Tibial artery (tissue), 4 donors: ENCODE measurements at places on chromosomes 1 and 21.
A peak's percentile ranks its signal among the peaks of the same experiment; 100 is the strongest.

DNA sequence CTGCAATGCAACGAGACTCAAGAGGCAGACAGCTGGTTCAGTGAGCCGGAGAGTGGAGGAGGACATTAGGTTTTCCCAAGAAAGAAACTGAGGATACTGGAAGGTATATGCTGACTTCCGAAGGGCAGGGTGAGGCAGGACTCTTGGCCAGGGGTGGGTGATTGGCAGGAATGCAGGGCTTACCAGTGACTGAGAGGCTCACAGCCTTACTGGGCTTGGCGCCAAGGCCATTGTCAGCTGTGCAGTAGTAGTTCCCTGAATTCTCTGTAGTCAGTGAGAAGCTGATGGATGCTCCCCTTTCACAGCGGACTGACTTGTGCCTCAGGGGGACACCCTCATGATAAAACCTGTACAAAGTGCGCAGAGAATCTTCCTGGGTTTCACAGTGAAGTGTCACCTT, 9.6 kb downstream of the FCRL5 start:
- H3K4me1 ChIP-seq: no peaks in the 10 kb centered on the region
- no peak overlapping the region for H3K4me3 ChIP-seq
- H3K36me3 ChIP-seq: no peaks in the 10 kb centered on the region
- H3K27ac ChIP-seq: no peak overlapping the region
- no peak for DNase-seq

DNA sequence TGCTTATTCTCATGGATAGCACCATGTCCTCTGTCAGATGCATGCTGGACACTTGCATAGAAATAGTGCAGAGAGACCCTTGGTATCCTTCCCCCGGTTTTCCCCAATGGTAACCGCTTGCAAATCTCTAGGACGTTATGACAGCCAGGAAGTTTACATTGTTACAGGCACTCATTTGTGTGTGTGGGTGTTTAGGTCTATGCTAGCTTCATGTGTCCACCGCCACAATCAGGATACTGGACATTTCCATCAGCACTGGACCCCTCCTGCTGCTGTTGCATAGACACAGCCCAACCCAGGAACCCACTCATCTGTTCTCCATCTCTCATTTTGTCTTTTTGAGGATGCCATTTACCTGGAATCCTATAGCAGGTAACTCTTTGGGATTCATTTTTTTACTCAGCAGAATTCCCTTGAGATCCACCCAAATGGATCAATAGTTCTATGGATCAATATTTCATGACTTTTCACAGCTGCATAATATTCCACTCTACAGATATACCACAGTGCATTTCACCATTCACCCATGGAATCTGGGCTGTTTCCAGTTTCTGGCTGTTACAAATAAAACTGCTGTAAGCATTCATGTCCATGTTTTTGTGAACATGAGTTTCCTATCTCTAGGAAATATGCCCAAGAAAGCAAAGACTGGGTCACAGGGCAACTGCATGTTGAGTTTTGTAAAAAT, 6.6 kb upstream of the WNT9A start:
- no peaks in the 10 kb centered on the region for H3K4me1 ChIP-seq
- no peaks in the 10 kb centered on the region for H3K27me3 ChIP-seq
- H3K4me3 ChIP-seq: no peak overlapping the region
- H3K36me3 ChIP-seq: no peaks in the 10 kb centered on the region
- no peak overlapping the region for H3K27ac ChIP-seq

DNA sequence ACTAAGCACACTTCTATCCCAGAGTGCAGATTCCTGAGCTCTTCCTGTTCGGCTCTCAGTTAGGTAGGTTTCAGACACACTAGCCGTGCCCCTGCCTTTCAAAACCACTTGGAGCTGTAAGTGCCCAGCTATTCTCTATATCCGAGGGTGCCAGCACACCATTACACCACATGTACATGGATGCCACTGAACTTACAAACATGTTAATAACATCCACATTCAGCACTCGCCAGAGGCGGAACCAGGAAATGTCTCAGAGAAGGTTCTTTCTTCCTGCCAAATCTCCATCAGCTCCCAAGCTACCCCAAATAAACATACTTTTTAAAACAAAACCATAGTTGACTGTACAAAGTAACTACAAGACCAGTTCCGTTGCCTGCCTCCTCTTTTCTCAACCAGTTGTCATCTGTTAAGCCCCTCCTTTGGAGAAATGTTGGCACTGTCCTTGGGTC, 78.4 kb upstream of the CTTNBP2NL start:
- H3K27ac ChIP-seq: peak overlapping the region; percentile 56
- H3K27me3 ChIP-seq: no peaks in the 10 kb centered on the region
- H3K4me3 ChIP-seq: no peak overlapping the region
- no peaks in the 10 kb centered on the region for H3K36me3 ChIP-seq
- no peak for DNase-seq

GRCh38 chr1:203148127-203148526, 20.6 kb downstream of the ADORA1 start:
- no peak overlapping the region for H3K27ac ChIP-seq
- no peaks in the 10 kb centered on the region for H3K36me3 ChIP-seq
- H3K4me3 ChIP-seq: no peak overlapping the region
- H3K4me1 ChIP-seq: no peaks in the 10 kb centered on the region

- no peaks in the 10 kb centered on the region for H3K27me3 ChIP-seq
- no peaks in the 10 kb centered on the region for H3K36me3 ChIP-seq
- H3K4me1 ChIP-seq: no peaks in the 10 kb centered on the region
- no peak overlapping the region for H3K4me3 ChIP-seq
Observed at GRCh38 chr1:15225461-15225860, 21.6 kb upstream of the FHAD1 start.

- no peak overlapping the region for H3K27ac ChIP-seq
- H3K36me3 ChIP-seq: peaks cover 86% of the 10 kb centered on the region
- DNase-seq: no peak
- H3K4me1 ChIP-seq: no peaks in the 10 kb centered on the region
- H3K4me3 ChIP-seq: no peak overlapping the region
Observed at GRCh38 chr1:37878071-37878470, 18.7 kb upstream of the MTF1 start.

DNA sequence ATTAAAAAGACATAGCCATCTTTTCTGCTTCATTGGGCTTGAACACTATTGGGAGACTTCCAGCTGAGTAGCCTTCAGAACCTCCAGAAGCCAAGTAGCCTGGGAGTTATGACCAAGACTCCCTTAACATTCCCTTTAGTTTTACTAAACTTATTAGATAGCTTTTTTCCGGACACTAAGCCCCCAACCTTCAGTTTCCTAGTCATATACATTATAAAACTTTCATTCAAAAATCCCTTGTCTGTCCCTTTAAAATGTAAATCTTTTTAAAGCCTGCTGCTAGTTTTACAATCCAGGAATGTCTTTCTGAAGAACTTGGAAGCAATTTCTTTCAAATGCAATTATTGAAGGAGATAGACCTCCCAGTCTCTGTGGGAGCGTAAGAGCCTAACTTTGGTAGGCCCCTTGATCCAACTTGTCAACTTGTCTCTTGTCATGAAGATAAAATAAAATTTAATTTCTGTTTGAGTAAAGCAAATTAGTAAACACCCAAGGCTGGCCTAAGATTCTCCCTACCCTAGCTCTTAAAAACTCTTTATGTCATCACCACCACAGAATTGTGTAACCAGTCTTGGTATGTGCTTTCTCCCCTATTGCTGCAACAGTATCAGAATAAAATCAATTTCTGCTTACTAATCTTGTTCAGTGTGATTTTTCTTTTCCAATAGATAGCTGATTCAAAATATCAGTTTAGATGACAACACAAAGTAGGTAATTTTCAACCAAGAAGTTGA, 796.2 kb downstream of the PLA2G4A start:
- H3K27me3 ChIP-seq: no peaks in the 10 kb centered on the region
- no peaks in the 10 kb centered on the region for H3K36me3 ChIP-seq
- H3K4me3 ChIP-seq: no peak overlapping the region
- DNase-seq: no peak

- H3K36me3 ChIP-seq: no peaks in the 10 kb centered on the region
- H3K4me1 ChIP-seq: peaks cover 14% of the 10 kb centered on the region
- H3K27me3 ChIP-seq: no peaks in the 10 kb centered on the region
- H3K4me3 ChIP-seq: no peak overlapping the region
- no peak for DNase-seq
Observed at GRCh38 chr1:13512472-13512871, 1.3 kb downstream of the LRRC38 start.

GRCh38 chr1:54906586-54906985, 19.6 kb upstream of the DHCR24 start:
- no peak overlapping the region for H3K4me3 ChIP-seq
- no peak for DNase-seq
- H3K27ac ChIP-seq: no peak overlapping the region
- H3K27me3 ChIP-seq: no peaks in the 10 kb centered on the region
- H3K4me1 ChIP-seq: no peaks in the 10 kb centered on the region

GRCh38 chr21:16587681-16588375, 858.0 kb downstream of the USP25 start:
- no peak for DNase-seq
- H3K36me3 ChIP-seq: no peaks in the 10 kb centered on the region
- peak overlapping the region; percentile 76 for H3K27ac ChIP-seq

- no peak overlapping the region for H3K4me3 ChIP-seq
- H3K36me3 ChIP-seq: no peaks in the 10 kb centered on the region
- H3K27me3 ChIP-seq: no peaks in the 10 kb centered on the region
- peak; percentile 54 for DNase-seq
Observed at GRCh38 chr1:154716011-154716410, 108.0 kb upstream of the ADAR start.

- no peak overlapping the region for H3K4me3 ChIP-seq
- H3K27ac ChIP-seq: no peak overlapping the region
- no peaks in the 10 kb centered on the region for H3K27me3 ChIP-seq
- H3K36me3 ChIP-seq: no peaks in the 10 kb centered on the region
- no peaks in the 10 kb centered on the region for H3K4me1 ChIP-seq
- no peak for DNase-seq
Observed at GRCh38 chr1:102282955-102283354, 286.2 kb upstream of the OLFM3 start.

DNA sequence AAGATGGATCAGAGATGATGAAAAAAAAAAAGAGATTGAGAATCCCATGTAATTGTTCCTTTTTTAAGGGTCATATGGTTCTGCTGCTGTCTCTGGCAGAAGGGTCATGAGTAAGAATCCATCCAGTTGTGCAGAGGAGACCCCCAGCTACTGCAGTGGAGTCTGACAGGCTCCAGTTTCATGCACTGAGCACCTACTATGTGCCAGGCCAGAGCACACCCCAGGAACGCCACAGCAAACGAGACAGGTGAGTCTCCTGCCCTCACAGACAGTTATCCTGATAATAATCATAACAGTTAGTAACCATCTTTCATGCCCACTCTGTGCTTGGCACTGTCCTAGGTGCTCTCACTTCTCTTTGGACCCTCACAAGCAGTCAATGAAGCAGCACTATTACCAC, 420.0 kb downstream of the MATN1 start:
- peak; percentile 11 for DNase-seq
- H3K27ac ChIP-seq: no peak overlapping the region

- H3K27ac ChIP-seq: no peak overlapping the region
- no peak overlapping the region for H3K4me3 ChIP-seq
- peaks cover 30% of the 10 kb centered on the region for H3K4me1 ChIP-seq
- peaks cover 44% of the 10 kb centered on the region for H3K36me3 ChIP-seq
- no peak for DNase-seq
Observed at GRCh38 chr1:167775178-167775577, 53.4 kb downstream of the MPZL1 start.

DNA sequence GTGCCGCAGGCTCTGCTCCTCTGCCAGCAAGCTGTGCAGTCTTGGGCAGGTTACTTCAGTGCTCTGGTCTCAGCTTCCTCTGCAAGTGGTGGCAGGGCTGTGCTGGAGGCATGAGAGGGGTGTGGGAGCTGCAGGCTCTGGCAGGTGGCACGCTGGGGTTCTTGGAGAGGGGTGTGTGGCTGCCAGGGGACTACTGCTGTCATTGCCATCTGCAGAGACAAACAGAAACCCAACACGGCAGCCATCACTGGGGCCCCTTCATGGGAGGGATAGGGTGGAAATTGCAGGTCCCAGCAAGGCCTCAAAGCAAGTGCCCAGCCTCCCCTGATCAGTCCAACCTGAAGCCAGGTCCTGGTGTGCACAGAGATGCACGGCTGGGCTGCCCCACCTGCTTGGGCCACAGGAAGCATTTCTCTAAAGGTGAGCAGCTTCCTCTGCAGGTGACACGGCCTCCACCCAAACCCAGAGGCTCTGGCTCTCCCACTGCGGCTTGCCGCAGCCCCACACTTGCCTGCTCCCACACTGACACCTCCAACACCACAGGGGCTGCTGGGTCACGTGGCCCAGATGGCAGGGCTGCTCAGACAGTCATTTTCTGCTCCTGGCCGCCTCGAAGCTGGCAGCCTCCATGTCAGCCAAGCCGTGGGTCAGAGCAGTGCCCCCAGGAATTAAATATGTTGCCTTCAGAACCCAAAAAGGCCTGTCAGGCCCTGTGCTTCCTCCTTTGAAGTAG, 4.1 kb upstream of the COL6A2 start:
- H3K27me3 ChIP-seq: no peaks in the 10 kb centered on the region
- DNase-seq: peak; percentile 68
- H3K27ac ChIP-seq: peak overlapping the region; percentile 95
- H3K4me3 ChIP-seq: no peak overlapping the region
- H3K4me1 ChIP-seq: peaks cover 42% of the 10 kb centered on the region
